HS-27A (cell line): ENCODE measurements at places on chromosomes 11 and 22.

DNA sequence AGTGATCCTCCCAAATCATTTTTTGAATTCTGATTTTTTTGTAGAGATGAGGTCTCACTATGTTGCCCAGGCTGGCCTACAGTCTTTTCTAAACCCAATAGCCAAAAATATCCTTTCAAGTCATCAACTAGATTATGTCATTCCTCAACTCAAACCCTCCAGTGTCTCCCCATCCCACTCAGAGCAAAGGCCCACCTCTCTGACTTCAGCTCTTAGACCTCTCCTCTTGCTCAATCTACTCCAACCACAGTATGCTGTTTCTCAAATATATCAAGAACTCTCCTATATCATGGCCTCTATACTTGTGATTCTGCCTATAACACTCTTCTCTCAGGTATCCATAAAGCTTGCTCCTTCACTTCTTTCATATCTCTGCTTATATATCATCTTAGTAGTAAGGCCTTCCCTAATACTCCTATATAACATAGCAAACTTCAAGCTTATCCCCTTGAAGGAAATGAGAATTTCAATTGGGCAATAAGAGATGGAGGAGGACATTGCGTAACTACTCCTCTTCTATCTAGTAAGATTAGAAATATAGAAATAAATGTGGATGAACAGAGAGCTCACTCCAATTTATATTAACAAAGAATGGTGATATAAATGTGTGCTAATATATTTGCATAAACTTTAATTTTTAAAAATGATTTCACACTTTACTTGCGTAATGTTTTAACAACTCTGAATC is 24.5 kb downstream of the DLG2 start:
- DNase-seq = no peak

DNA sequence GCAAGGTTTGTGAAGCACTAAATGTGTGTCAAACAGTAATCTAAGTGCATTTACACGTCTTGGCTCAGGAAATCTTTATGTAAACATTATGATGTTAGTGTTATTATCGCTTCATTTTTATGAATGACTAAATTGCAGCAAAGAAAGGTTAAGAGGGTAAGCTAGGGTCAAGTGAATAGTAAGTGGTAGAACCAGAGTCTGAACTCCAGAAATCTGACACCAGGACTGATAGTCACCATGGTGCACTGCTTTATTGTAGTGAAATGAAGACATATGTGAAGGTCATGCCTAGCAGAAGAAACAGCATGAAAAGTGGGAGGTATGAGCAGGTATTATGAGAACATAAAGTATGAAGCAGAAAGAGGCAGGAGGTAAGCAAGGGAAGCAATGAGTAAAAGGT is 368.7 kb upstream of the TENM4 start:
- no peak for DNase-seq

DNA sequence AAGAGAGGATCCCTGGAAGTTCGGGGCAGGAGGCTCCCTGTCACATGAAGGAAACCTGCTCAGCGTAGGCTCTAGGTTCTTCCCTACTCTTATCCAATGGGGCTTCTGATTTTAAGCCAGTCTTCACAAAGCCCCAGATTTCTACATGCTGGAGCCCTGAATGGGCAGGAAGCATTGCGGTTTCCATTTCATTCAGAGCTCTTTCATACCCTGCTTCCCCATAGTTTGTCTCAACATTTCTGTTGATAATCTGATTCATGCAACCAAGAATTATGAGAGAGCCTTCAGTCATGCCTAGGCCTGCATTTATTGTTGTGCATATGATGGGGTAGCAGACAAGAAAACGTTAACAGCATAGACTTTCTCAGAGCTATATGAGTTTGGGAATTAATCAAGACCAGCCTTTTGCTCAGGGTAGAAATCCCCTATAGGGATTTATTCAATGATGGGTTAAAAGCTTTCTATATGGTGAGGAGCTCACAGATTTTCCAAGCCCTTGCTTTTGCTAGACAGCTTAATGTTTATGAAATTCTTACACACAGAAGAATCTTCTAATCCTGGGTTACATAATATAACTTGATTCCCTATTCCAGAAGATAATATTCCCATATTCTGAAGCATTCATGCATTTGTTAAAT is 15.9 kb downstream of the OR51B4 start:
- DNase-seq = no peak

DNA sequence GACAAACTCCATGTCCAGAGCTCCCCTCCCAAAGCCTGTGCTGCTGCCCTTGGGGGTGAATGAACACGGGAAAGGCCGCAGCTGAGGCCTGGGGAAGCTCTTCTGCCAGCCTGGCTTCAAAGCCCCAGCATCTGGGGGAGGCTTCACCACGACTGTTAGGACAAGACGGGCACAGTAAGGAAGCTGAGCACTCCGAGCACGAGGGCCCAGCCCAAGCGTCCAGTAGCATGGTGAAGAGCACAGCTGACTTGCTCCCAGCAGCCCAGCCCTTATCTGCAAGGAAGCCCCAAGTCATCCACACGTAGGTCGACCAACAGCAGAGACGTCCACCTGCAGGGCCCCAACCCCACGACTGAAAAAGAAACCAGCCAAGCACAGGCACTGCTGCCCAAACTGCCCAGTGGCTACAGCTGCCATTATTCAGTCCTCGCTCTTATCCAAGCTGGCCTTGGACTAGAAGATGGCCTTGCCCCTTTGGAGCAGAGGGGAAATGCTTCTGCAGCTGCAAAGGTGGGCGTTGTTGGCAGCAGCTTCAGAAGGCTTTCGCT is 62.5 kb downstream of the SHANK2 start:
- no peak for DNase-seq

GRCh38 chr11:662689-663274 is 25.7 kb downstream of the DRD4 start:
- DNase-seq = no peak
